ENCODE measurements at places on chromosomes 2 and 18.
A peak's percentile ranks its signal among the peaks of the same experiment; 100 is the strongest.

- DNase-seq, result no peak
Measured at GRCh38 chr2:72097276-72097675, 50.4 kb downstream of the CYP26B1 start.

DNA sequence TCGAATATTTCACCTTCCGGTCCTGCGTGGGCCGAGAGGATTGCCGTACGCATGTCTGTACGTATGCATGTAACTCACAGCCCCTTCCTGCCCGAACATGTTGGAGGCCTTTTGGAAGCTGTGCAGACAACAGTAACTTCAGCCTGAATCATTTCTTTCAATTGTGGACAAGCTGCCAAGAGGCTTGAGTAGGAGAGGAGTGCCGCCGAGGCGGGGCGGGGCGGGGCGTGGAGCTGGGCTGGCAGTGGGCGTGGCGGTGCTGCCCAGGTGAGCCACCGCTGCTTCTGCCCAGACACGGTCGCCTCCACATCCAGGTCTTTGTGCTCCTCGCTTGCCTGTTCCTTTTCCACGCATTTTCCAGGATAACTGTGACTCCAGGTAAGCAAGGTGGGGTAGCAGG, at the start of gene SERPINB5:
SERPINB5 (plus strand) TSS at position 291 of the 400 bp plus-strand sequence. CDS start 7,471 bp downstream, outside the sequence.
- no peak for DNase-seq

GRCh38 chr2:80370375-80371009, 65.9 kb upstream of the LRRTM1 start:
- DNase-seq, result no peak

DNA sequence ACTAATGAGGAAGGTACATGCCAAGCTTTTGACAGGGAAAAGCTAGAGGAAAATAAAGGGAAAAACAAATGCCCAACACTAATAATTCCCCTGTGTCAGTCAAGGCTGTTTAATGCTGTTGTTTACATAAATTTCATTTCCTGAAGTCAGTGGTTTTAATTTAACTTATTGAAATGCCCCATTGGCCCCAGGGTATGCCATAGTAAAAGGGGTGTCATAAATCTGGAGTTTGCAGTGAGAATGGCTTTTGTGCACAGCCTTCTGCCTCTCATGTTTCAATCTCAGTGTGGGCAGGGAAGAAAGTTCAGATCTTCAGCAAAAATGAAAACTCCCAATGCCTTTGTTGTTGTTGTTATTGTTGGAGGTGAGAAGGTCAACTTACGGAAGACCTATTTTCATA, 550.1 kb upstream of the DCC start:
- no peak for DNase-seq

DNA sequence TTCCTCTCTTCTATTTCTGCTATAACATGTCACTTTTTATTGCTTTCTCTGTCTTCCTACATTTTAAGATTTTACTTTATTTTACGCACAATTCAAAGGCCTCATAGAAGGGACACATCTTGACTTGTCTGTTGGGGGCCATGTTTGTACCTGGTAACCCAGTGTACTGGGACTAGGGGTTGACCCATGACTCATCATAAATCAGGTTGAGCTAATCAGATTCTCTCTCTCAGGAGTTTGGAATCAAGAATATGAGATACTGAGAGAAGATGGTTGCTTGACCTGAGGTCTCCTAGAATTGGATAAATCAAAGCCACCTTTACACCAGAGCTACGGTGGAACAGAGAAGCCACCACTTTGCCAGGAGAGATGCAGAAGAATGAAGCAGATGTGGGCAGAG, 153.0 kb downstream of the UXS1 start:
- DNase-seq, result no peak

GRCh38 chr2:29766191-29766590, 155.2 kb downstream of the ALK start:
- no peak for DNase-seq

DNA sequence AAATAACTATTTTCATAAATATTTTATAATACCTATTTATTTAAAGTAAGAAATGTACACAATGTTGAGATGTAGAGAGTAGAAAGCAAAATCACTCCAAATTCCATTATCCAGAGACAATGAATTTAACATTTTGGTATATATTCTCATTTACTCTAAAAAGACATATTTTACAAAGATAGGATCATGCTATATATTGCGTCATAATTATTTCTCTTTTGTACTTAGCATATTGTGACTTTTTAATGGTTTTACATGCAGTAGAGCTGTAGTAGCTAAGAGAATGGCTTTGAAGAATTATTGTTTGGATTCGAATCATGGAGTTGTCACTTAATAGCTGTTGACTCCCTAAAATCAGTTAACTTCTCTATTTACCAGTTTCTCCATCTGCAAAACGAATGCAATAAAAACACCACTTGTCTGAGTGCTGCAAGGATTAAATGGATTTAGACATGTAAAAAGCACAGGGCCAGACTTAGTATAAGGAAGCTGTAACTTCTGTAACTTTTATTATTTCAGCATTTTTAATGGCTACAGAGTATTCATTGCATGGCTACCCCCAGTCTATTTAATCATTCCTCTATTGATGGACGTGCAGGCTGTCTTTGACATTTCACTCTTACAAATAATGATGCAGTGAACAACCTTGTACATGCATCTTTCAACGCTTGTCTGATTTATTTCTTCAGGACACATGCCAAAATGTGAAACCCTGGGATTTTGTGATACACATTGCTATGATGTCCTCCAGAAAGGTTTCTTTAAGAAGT, 33.2 kb downstream of the KCNS3 start:
- DNase-seq, result no peak

DNA sequence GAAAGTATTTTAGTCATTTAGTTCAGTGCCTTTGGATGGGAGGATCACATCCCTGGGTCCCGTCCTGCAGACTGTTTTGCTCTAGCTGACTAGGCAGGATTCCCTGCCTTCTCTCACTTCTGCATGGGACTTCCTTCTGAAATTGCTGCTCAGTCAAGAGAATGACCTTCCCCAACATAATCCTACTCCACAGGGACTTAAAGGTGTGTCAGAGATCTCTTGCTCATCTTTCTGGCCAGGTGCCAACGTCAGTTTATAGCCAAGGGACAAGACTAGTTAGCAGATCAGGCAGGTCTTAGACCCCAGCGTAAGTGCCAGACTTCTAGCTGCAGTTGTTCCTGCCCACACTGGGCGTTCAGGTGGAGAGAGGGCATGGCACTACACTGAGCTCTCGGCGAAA, 9.5 kb upstream of the IL1B start:
- DNase-seq, result no peak

- DNase-seq, result no peak
Measured at GRCh38 chr2:148375214-148375613, 269.3 kb upstream of the EPC2 start.

DNA sequence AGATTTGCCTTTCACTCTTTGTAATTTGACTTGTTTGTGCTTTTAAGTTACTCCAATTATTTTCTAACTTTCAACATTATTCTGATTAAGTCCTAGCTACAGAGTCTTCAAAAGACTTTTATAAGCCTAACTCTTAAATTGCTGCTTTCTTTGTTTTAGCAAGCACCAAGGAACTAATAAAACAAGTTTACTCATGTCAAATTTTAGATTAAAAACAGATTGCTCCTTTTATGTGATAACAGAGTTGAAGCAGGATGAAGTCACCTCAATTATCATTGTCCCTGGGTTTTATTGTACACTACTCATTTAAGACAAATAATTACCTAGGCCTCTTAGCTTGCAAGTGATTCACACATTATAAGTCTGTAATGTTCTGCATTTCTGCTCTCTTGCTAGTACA, 678.4 kb downstream of the ERBB4 start:
- DNase-seq, result no peak

DNA sequence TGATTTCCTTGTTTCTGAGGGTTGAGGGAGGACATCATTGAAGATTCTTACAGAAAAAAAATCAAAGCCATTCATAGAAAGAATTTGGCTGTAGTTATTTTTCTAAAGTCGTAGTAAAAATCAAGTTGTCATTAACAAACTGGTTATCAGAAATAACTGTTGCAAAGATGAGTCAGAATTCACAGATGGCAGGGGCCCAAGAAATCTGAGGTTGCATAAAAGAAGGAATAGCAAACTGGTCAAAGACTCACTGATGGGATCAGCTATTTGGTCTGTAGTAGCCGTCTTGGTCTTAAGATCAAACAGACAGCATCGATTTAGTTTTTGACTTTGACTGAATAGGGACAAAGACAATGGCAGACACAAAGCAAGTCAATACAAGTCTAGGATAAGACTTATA, 334.3 kb downstream of the FIGN start:
- no peak for DNase-seq

DNA sequence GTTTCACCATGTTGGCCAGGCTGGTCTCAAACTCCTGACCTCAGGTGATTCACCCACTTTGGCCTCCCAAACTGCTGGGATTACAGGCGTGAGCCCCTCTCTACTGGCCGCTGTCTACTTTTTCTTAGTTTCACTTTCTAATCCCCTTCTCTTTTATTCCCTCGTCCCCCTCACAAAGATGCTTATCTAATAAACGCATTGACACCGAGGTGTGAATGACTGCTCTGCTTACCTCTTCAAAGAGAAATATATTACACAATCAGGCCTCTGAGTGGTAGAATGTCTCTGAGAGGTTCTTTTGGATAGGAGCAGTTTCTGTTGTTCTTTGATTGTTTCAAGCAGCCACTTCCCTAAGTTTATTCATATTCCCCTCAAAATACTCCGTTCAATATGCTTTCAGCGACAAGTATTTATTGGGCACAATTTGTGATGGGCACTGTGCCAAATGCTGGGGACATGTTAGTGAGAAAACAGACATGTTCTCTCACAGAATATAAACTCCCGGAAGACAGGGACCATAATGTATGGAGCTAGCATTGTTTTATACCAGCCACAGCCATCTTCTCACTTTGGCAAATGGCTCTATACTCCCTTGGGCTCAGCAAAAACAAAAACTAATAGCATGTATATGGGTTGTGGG, 34.7 kb upstream of the RAPH1 start:
- peak; percentile 4 for DNase-seq

DNA sequence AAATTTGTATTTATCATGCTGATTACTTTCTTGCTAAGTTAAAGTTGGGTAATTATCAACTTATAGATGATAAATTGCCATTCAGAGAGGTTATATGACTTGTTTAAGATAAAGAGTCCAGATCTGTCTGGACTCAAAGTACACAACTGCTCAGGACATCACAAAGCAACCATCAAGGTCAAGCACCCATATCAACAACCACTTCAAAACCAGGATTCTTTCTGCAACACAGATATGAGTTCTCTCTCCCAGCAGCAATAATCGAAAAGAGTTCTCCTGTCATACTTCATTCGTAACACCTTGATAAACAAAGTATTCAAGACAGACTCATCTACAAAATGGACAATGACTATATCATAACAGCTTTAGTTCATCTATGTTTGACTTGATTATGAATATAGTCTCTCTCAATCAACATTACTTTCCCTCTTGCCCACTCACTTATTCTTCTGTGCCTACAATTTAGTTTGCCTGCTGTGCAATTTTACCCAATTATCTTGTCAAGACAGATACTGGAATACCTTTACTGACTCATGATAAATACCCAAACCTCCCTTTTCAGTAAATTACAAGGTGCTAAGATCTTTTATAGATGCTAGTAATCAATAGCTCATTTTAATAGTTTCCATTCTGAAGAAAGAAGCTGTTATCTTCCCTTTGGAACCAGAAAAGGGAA, 281.8 kb downstream of the NBAS start:
- DNase-seq, result no peak

- no peak for DNase-seq
Measured at GRCh38 chr2:42938671-42939370, 146.4 kb upstream of the HAAO start.

- peak; percentile 39 for DNase-seq
Measured at GRCh38 chr2:172106108-172106961, 3.6 kb upstream of the DLX2 start.

DNA sequence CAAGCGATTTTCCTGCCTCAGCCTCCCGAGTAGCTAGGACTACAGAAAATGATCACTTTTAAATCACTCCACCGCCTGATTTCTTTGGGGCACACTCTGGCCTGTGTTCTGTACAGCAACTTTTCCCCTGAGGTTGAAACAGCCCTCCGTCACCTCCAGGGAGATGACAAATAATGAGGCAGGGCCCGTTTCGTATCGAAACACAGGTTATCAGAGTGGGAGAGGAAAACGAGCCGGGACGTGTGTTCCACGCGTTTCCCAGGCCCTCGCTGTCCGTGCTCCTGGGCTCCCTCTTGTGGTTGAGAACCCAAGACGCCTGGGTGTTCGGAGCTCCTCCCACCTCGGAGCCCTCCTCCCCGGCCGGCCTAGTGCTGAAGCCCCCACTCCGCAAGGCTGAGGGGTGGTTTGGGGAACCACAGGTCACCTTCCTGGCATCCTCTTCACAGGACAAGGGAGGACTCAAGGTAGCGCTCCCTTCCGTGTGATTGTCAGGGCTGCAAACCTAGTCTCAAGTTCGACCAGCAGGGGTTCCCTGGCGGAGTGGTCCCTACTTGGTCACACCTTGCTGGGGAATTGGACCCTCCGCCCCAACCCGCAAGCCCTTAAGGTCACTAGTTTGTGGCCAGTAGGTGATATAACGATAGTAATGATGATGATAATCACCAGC, 12.8 kb downstream of the ATP6V1B1 start:
- DNase-seq, result peak; percentile 81

- DNase-seq, result no peak
Measured at GRCh38 chr18:27845897-27846296, 331.0 kb downstream of the CDH2 start.

DNA sequence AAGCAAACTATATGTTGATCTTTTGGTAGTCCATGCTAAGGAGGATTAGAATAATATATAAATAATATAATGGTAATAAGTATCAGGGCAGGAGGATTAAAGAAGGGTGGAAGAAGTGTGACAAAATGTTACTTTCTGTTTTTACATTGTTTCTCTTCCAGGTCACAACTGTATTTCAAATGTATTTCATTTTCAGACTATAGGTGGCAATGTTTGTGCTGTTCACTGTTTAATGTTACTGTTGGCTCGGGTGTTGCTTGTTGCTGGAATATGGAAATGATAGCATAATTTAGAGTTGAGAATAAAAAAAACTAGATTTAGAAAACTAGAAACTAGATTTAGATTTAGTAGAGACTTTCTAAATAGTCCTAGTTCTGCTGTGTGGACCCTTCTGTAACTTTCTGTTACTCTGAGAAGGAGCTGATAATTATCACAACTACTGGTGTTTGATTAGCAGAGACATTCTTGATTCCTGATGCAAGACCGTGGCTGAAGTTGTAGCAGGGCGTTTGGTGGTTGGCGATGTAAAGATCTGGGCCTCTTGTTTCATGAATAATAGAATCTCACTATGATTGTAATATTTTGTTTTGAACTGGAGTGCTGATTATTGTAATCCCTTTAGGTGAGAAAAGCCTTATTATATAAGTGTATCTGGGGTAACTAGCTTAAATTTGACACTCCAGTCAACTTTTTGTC, 7.9 kb downstream of the NEDD4L start:
- no peak for DNase-seq

GRCh38 chr2:240252191-240252871, 111.9 kb upstream of the OTOS start:
- no peak for DNase-seq
